ENCODE measurements at places on chromosomes 1 and 21. TPM values are rescaled to one million over a fixed set of nuclear protein-coding genes. Genes with fewer than 3 reads are reported as not detected.

The RGSL1 gene
- total RNA-seq = not detected

The ALX3 gene
- total RNA-seq = not detected

The SELL gene
- total RNA-seq = 2.9 TPM

The DMRTB1 gene
- not detected for total RNA-seq

The FMOD gene
- total RNA-seq = 3.8 TPM

The CD1B gene
- not detected for total RNA-seq

The SYDE2 gene
- 8.2 TPM for total RNA-seq

The INAVA gene
- 2.1 TPM for total RNA-seq

Measured in dorsolateral prefrontal cortex (tissue), 122 donors.